ENCODE measurements at places on chromosomes 1 and 21.

DNA sequence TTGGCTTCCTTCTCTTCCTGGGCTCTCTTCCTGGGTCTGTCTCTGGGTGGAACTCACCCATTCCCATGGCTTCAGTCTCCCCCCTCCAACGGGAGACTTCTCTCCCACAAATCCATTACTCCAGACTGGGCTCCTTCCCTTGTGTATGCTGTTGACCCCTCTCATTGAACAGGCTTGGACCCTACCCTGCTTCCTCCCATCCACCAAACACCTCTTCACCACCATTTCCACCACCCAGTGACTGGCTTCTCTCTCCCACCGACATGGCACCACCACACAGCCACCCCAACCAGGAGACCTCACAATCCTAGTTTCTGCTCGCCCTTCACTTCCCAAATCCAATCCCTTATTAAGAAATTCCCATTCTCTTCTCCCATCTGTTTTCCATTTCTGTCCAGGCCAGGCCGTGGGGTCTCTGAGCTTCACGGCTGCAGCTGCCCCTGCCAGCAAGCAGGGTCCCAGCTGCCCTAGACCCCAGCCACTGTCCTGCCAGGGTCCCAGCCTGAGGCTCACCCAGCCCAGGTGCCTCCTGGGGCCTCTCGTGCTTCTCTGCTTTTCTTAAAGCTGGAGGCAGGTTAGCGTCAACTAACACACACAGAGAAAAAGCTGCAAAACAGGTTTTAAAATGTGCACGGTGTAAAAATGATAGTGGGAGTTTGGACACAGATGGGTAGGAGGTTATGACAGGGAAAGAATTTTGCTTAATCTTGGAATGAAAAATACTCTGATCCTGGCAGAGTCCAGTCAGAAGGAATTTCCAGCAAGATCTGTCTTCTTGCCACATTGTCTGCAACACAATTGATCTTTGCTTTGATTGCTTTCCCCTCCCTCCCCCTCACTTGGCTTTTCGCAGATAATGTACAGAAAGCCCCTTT is 383.8 kb upstream of the VAMP3 start:
- no peak for DNase-seq

DNA sequence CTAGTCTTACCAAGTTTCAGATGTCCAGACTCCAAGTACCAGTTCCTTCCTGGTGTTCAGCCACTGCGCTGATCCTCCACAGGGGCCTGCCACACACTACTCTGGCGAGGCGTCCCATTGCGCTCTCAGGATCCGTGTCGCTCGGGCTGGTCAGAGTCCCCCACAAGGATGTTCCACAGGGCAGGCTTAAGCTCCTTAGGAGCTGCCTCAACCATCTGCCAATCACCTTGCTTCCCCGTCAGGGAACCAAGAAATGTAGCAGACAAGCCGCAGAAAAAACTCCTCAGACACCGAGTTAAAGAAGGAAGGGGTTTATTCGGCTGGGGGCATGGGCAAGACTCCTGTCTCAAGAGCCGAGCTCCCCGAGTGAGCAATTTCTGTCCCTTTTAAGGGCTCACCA is 9.8 kb downstream of the OR2W3 start:
- DNase-seq: no peak

GRCh38 chr1:231446138-231446537 is 24.1 kb upstream of the EGLN1 start:
- DNase-seq: no peak

DNA sequence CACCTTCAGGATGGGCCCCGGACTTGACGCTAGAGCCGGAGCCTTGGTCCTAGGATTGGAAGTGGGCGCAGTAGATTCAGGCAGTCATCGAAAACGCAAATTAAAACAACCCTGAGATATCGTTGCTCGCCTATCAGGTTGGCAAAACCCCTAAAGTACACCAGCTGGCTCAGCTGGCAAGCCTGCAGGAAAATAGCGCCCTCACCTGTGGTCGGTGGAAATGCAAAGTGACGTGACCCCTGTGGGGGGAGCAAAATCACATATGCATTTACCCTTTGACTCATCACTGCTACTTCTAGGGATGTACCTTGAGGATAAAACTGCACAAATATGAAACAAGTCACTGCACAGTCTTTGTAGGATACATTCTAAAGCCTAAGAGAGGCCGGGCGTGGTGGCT is 170.3 kb upstream of the TMEM51 start:
- no peak for DNase-seq

DNA sequence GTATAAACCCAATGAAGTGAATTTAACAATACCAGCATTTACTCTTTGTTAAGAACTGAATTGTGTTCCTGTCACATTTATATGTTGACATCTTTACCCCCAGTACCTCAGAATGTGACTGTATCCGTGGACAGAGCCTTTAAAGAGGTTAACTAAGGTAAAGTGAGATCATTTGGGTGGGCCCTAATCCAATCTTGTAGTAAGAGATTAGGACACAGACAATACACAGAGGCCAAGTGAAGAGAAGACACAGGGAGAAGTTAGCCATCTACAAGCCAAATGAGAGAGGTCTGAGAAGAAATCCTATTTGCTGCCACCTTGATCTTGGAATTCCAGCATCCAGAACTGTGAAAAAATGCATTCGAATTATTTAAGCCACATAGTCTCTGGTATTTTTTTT is 22.9 kb upstream of the WARS2 start:
- DNase-seq: no peak

DNA sequence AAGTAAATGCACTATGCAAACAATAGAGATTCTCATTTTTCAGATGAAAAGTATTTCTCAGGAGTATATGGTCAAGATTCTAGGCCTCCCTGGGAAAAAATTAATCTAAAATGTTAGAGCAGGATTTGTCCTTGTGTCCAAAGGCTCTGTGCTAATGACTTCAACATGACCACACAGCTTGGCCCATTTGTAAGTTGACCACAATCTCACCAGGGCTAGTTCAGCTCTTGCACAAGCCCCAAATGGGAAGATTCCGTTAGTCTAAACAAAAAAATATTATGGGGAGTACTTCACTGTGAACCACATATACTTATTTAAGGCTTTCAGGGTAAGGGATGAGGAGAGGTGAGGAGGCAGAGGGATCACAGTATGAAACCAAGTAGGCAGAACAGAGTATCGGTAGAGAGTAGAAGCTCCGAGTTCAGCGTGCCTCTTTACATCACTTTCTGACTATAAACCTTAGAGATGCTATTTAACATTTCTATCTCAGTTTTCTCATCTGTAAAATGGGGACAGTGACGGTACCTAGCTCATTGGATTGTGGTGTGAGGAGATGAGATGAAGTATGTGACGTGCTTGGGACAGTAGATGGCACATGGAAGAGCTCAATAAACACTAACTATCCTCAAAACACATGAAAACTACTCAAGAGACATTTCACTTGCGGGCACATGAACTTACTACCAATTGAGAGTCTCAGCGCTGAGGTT is 37.8 kb upstream of the CTTNBP2NL start:
- DNase-seq: no peak

- peak; percentile 18 for DNase-seq
Observed at GRCh38 chr1:153032677-153033308, 1.8 kb downstream of the SPRR1B start.

GRCh38 chr1:247385283-247385682 is 30.7 kb upstream of the NLRP3 start:
- no peak for DNase-seq

DNA sequence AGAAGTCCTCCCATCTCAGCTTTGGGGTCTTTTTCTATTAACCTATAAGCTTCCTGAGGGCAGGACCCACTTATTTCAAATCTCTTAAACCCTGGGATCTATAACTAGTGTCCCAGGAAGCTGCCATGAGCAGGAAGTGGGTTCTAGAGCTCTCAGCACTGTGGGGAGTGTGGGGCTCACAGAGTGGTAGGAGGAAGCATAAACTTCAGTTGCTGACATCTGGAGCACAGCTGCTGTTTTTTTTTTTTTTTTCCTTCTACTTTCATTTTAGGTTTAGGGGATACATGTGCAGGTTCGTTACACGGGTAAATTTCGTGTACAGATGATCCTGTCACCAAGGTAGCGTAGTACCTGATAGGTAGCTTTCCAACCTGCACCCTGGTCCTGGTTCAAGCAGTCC is 59.3 kb downstream of the AK4 start:
- DNase-seq: no peak

DNA sequence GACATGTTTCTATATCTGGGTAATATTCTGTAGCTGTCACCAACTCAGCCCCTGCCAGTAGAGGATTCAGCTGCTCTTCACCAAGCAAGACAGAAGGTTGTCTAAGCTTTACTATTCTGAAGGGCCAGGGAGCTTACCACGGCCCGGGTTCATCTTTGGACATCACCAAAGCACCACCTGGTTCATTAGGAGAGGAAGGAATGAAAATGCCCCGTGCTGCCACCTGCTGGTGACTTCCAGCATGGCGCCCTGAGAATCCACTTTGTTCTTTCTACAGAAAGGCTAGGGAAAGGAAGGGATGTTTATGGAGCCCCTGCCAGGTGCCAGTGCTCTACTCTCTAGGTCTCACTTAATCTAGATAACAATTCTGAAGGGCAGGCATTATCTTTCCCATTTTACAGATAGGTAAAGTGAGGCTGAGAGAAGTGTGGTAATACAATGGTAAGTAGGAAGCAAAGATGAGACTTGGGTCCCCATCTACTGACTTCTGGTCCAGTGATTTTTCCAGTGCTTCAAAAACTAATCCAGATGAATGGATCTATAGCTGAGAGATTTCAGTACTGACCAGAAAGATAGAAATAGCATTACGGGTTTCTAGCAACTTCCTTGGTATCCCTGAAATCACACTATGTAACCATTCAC is 79.5 kb downstream of the BEND5 start:
- DNase-seq: peak; percentile 26

DNA sequence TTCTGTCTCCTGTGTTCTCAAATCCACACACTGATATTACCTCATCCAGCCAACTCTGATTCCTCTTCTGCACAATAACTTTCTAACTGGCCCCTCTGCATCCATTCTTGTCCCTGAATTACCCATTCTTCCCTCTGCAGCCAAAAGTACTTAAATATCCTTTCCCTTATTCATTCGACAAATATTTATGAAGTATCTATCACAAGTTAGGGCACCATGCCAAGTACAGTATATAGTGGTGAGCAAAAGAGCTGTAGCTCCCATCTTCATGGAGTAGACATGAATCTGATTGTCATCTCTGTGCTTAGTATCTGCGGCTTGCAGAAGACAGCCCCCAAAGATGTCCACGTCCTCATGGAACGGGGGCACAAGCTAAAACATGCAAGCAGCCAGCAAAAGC is 316.8 kb downstream of the SETD4 start:
- DNase-seq: no peak

- no peak for DNase-seq
Observed at GRCh38 chr1:15323989-15324868, 77.2 kb downstream of the FHAD1 start.

DNA sequence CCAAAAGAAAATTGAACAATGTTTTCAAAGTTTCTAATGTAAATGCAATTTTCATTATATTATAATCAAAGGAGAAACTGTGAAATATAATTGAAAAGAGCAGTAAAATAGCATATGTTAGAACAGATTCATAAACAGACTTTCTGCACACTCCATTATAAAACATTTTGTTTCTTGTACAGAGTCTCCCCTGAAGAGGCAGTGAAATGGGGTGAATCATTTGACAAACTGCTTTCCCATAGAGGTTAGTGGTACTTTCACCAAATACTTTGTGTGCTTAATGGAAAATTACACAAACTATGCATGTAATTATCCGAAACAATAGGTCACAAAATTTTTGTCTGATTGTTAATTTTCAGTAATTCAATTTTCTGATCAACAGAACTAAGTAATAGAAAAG is 1.9 kb downstream of the RGS18 start:
- DNase-seq: no peak

GRCh38 chr1:91831132-91831930 is 54.6 kb downstream of the TGFBR3 start:
- DNase-seq: no peak

DNA sequence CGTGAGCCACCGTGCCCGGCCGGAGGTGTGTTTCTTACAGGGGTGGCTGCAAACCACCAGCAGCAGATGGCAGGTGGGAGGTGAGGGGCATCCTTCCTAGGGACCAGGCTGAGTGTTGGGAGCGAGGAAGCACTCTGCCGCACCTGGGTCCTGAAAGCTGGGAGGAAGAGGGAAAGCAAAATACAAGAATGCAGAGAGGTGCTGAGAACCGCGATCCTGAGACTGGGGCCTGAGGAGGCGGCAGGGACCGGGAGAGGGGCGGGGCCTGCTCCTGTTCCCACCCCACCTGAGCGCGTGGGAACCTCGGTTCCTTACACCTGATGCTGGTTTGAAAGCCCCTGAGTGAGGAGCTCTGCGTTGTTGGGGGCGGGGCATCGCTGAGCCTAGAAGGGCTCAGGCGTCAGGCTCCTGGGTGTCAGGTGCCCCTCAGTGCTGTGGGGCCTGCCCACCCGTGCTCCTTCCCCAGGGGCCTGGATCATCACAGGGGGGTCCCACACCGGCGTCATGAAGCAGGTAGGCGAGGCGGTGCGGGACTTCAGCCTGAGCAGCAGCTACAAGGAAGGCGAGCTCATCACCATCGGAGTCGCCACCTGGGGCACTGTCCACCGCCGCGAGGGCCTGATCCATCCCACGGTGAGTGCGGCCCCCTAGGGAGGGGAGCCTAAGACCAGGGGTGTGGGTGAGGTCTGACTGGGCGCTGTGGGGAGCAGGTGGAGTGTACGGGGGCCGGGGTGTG is 15.5 kb downstream of the TRPM2 start:
- no peak for DNase-seq

DNA sequence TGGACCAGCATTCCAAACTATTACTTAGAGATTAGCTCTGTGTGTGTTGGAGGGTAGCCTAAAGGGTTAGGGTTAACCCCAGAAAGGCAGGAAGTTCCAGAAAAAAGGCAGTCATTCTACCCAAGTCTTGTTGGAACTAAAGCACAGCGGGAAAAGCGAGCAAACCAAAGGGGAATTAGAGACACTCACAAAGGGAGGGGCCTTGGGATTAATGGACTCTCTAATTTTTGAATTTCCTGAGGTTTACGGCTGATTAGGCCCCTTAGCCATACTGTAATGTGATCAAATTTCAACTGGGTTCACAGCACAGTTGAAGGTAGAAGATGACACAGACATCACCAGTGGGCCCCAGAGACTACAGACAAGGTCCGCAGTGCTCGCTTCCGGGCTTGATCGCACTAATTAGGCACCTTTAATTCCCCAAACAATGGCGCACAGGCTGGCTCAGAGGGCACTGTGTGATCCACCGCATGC is 28.3 kb downstream of the CAPZB start:
- no peak for DNase-seq

GRCh38 chr1:7319196-7319595 is 451.9 kb upstream of the VAMP3 start:
- no peak for DNase-seq

Measured in substantia nigra (tissue), 51 donors.